ENCODE measurements at places on chromosomes 2 and 18. TPM values are rescaled to one million over a fixed set of nuclear protein-coding genes. Genes with fewer than 3 reads are reported as not detected.

DNA sequence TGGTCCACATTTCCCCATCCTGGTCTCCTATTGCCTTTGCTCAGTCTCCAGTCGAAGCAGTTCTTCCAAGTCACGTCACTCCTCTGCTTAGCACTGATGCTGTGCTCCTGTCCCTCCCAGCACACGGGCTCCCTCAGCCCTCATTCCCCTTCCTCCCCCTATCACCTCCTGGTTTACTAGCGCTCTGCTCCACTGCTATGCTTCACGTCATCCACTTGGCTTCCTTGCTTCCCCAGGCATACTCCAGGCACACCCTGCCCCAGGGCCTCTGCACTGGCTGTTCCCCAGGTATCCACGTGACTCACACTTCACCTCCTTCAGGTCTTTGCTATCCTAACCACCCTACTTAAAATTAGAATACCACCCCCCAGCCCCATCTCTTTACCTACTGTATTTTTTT, 269.3 kb downstream of the GLI2 start:
- no peak overlapping the region for H3K4me3 ChIP-seq
- no peaks in the 10 kb centered on the region for H3K4me1 ChIP-seq
- no peaks in the 10 kb centered on the region for H3K36me3 ChIP-seq

CCDC150 gene
- 14.5 TPM for polyA plus RNA-seq

GRCh38 chr2:233112329-233112728, 52.2 kb downstream of the INPP5D start:
- no peaks in the 10 kb centered on the region for H3K36me3 ChIP-seq
- no peaks in the 10 kb centered on the region for H3K27me3 ChIP-seq
- no peaks in the 10 kb centered on the region for H3K4me1 ChIP-seq
- no peak overlapping the region for H3K27ac ChIP-seq
- no peak overlapping the region for H3K4me3 ChIP-seq

SGPP2 gene
- polyA plus RNA-seq: 11.5 TPM

DNA sequence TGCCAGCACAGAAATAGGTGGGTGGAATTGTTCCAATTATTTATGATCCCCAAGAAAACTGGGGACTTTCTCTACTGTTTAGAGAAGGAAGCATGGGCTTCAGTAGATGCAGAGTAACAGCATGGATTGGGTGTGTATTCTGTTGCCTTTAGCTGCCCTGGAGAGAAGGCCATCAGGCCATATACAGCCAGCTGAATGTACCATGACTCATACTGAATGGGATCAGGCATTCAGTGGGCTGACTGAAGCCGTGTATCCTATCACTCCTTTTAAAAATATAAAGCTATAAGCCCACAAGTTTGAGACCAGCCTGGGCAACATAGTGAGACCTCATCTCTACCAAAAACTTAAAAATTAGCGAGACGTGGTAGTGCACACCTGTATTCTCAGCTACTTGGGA, 16.7 kb upstream of the PLEKHM3 start:
- H3K27me3 ChIP-seq: no peaks in the 10 kb centered on the region
- H3K36me3 ChIP-seq: no peaks in the 10 kb centered on the region
- no peak overlapping the region for H3K4me3 ChIP-seq
- no peak overlapping the region for H3K27ac ChIP-seq
- H3K4me1 ChIP-seq: no peaks in the 10 kb centered on the region

DNA sequence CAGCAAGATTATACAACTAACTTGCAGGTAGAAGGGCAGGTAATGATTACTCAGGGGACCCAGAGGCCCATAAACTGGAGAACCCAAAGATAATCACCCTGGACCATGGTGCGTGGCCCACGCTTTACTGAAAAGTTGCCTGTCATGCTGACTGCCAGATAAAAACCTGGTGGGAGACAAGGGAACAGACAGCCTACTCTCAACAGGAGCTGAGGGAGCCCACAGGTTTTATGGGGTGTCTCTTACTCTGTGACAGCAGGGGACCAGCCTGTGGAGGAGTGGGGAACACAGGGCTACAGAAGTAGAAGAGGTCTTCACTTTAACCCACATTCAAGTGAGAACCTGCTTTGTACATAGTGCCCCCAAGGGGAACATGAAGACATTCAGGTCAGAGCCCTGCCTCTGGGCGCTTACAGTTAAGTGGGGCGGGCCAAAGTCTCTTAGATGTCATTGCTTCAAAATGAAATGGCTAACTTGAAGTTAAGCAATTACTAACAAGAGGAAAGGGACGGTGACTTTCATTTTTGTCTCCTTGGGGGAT, 60.4 kb downstream of the DHRS9 start:
- no peaks in the 10 kb centered on the region for H3K27me3 ChIP-seq
- H3K27ac ChIP-seq: peak overlapping the region; percentile 16
- H3K4me1 ChIP-seq: no peaks in the 10 kb centered on the region
- DNase-seq: peak; percentile 63

DNA sequence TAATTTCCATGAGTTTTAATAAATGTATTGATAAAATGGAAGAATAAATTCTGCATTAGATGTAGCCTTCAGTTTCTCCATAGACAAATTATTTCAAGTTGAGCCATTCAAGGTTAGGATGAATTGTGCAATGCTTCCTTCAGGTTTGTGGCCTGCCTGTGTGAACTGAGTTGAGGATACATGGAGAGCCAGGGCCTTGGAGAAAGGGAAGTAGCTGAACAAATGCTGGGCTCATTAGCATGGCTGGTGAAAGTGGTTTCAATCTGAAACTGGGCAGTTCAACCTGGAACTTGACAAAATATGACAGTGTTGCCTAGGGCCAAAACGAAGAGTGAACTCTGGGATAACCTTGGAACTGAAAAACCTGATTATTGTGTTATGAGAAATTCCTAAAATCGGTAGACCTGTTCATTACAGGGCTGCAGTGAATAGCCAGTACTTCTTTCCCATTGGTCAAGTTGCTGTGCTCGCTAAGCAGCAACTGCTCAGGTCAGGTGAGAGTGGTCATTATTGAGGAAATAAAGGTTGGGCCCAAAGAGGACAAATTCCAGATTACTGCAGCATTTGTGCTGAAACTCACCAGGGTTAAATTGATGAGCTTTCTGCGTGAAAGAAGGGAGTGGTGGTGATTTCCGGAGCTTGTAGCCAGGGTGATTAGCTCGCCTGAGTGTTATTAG, 12.7 kb downstream of the INPP1 start:
- peak overlapping the region; percentile 83 for H3K27ac ChIP-seq
- DNase-seq: peak; percentile 67
- H3K27me3 ChIP-seq: no peaks in the 10 kb centered on the region
- H3K4me1 ChIP-seq: peaks cover 13% of the 10 kb centered on the region

GRCh38 chr2:168482952-168483831, 27.1 kb downstream of the CERS6 start:
- DNase-seq: no peak
- H3K36me3 ChIP-seq: no peaks in the 10 kb centered on the region
- H3K27me3 ChIP-seq: no peaks in the 10 kb centered on the region
- H3K4me3 ChIP-seq: no peak overlapping the region
- H3K4me1 ChIP-seq: no peaks in the 10 kb centered on the region

DNA sequence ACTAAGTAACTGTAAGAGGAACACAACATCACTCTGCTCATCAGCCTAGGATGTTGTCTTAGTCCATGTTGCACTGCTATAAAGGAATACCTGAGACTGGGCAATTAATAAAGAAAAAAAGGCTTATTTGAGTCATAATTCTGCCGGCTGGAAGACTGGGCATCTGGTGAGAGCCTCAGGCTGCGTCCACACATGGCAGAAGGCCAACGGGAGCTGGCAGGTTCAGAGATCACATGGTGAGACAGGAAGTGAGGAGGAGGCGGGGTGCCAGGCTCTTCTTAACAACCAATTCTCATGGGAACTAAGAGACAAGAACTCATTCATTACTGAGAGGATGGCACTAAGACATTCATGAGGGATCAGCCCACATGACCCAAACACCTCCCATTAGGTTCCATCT, 46.8 kb downstream of the EPG5 start:
- no peak overlapping the region for H3K4me3 ChIP-seq
- H3K4me1 ChIP-seq: no peaks in the 10 kb centered on the region

- no peaks in the 10 kb centered on the region for H3K36me3 ChIP-seq
- no peak overlapping the region for H3K4me3 ChIP-seq
- no peaks in the 10 kb centered on the region for H3K27me3 ChIP-seq
- no peak overlapping the region for H3K27ac ChIP-seq
- H3K4me1 ChIP-seq: no peaks in the 10 kb centered on the region
- DNase-seq: peak; percentile 73
Observed at GRCh38 chr2:16756831-16757644, 91.4 kb upstream of the CYRIA start.

DNA sequence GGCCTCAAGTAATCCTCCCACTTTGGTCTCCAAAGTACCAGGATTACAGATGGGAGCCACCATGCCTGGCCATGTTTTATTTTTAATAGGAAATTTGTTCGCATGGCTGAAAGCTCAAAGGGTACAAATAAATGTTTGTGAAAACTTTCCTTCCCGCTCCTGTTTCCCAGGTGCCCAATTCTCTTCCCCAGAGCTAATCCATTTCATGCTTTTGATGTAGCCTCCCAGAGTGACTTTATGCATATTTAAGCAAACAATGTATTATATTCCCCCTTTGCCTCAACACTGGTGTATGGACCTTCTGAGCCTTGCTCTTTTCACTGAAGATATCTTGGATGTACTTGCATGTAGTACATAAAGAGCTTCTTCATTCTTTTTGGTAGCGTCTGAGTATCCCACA, 52.5 kb upstream of the ITSN2 start:
- no peaks in the 10 kb centered on the region for H3K27me3 ChIP-seq
- DNase-seq: no peak
- no peak overlapping the region for H3K4me3 ChIP-seq
- no peaks in the 10 kb centered on the region for H3K36me3 ChIP-seq

GRCh38 chr18:46268671-46269070, 164.5 kb downstream of the HAUS1 start:
- H3K27ac ChIP-seq: no peak overlapping the region
- H3K4me1 ChIP-seq: no peaks in the 10 kb centered on the region
- no peaks in the 10 kb centered on the region for H3K27me3 ChIP-seq
- no peak for DNase-seq
- peaks cover 6% of the 10 kb centered on the region for H3K36me3 ChIP-seq

TMEM163 gene
- polyA plus RNA-seq: 0.54 TPM

DNA sequence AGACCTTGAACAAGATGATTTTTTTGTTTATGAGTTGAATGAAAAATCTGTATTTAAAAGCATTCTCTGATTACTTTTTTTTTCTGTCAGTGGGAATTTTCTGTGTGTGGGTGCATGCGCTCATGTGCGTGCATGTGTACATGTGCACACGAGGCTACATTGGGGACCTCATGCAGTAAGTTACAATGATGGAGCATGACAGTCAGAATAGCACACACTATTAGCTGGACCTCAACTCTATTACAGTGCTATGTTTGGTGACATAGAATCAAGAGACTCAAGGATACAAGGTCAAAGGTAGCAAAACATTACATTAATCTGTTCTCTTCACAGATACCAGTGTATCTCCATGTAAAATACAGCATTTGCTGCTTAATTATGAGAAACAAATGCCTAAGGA, 276.8 kb upstream of the FIGN start:
- no peak overlapping the region for H3K27ac ChIP-seq
- no peak overlapping the region for H3K4me3 ChIP-seq
- no peaks in the 10 kb centered on the region for H3K36me3 ChIP-seq
- H3K27me3 ChIP-seq: no peaks in the 10 kb centered on the region

- H3K36me3 ChIP-seq: no peaks in the 10 kb centered on the region
- H3K4me3 ChIP-seq: peak within 1 kb of the TSS; percentile 78
- no peaks in the 10 kb centered on the region for H3K4me1 ChIP-seq
Observed at GRCh38 chr2:9003616-9004337, at the start of gene MBOAT2. MBOAT2 (minus strand) TSS chr2:9003684; CDS start chr2:9003614, 70 bp downstream.

- H3K36me3 ChIP-seq: no peaks in the 10 kb centered on the region
- no peaks in the 10 kb centered on the region for H3K27me3 ChIP-seq
- H3K4me1 ChIP-seq: peaks cover 64% of the 10 kb centered on the region
- DNase-seq: no peak
- H3K4me3 ChIP-seq: no peak overlapping the region
- no peak overlapping the region for H3K27ac ChIP-seq
Observed at GRCh38 chr2:134127496-134127895, 126.4 kb upstream of the MGAT5 start.

GRCh38 chr2:172697296-172697695, 38.3 kb upstream of the RAPGEF4 start:
- H3K4me3 ChIP-seq: no peak overlapping the region
- no peak for DNase-seq
- no peaks in the 10 kb centered on the region for H3K27me3 ChIP-seq
- no peak overlapping the region for H3K27ac ChIP-seq

GRCh38 chr18:59072727-59073421, 66.8 kb upstream of the SEC11C start:
- H3K27ac ChIP-seq: no peak overlapping the region
- H3K4me1 ChIP-seq: no peaks in the 10 kb centered on the region
- H3K27me3 ChIP-seq: no peaks in the 10 kb centered on the region
- no peak overlapping the region for H3K4me3 ChIP-seq
- no peak for DNase-seq
- no peaks in the 10 kb centered on the region for H3K36me3 ChIP-seq

- no peaks in the 10 kb centered on the region for H3K4me1 ChIP-seq
- H3K36me3 ChIP-seq: no peaks in the 10 kb centered on the region
Observed at GRCh38 chr2:52745144-52745543, 1022.5 kb upstream of the CHAC2 start.

AQP4 gene
- 0.03 TPM for polyA plus RNA-seq

HOXD8 gene
- polyA plus RNA-seq: 5.3 TPM

DNA sequence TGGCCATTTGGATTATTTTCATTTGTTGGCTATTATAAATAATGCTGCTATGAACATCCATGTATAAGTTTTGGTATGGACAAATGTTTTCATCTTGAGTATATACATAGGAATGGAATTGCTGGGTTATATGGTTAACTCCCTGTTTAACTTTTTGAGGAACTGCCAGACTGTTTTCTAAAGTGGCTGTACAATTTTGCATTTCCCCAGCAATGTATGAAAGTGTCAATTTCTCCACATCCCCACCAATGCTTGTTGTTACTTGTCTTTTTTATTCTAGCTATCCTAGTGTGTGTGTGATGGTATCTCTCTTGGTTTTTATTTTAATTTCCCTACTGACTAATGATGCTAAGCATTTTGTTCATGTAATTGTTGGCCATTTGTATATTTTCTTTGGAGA, 90.6 kb upstream of the CYP26B1 start:
- H3K27me3 ChIP-seq: no peaks in the 10 kb centered on the region
- no peak for DNase-seq
- no peak overlapping the region for H3K27ac ChIP-seq
- H3K4me1 ChIP-seq: no peaks in the 10 kb centered on the region

GRCh38 chr2:45778720-45779171, 127.3 kb downstream of the PRKCE start:
- no peak overlapping the region for H3K27ac ChIP-seq
- H3K4me1 ChIP-seq: peaks cover 4% of the 10 kb centered on the region
- H3K36me3 ChIP-seq: no peaks in the 10 kb centered on the region
- no peaks in the 10 kb centered on the region for H3K27me3 ChIP-seq
- peak; percentile 72 for DNase-seq
- H3K4me3 ChIP-seq: no peak overlapping the region

ADRA2B gene
- not detected for polyA plus RNA-seq

SPC25 gene
- polyA plus RNA-seq: 2.7 TPM

Measured in small intestine (tissue), 16 donors.